Ovary (tissue), 10 donors: ENCODE measurements at places on chromosomes 4 and X.
A peak's percentile ranks its signal among the peaks of the same experiment; 100 is the strongest.

GRCh38 chr4:173051716-173052115 lies 116.9 kb upstream of the GALNT7 start:
- DNase-seq: no peak

- DNase-seq: no peak
Measured at GRCh38 chr4:2832309-2832980, 11.2 kb upstream of the ADD1 start.

DNA sequence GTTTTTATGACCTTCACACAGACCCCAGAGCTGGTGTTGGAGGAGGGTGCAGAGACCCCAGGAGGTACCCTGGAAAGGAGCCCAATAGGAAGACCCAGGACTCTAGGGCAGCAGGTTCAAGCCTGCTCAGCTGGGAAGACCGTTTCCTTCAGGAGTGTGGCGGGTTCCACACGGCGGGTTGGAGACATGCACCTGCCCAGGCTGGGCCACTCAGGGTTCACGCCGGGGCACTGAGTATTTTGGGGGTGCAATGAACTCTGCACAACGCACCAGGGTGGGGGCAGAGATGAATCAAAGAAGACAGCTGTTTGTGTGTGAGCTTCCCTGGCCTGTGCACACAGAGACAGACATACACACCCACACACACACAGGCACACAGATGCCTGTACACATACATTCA lies 52.5 kb upstream of the PPP2R3B start:
- no peak for DNase-seq

- DNase-seq: no peak
Measured at GRCh38 chr4:40980318-40980883, 230.6 kb downstream of the NSUN7 start.

DNA sequence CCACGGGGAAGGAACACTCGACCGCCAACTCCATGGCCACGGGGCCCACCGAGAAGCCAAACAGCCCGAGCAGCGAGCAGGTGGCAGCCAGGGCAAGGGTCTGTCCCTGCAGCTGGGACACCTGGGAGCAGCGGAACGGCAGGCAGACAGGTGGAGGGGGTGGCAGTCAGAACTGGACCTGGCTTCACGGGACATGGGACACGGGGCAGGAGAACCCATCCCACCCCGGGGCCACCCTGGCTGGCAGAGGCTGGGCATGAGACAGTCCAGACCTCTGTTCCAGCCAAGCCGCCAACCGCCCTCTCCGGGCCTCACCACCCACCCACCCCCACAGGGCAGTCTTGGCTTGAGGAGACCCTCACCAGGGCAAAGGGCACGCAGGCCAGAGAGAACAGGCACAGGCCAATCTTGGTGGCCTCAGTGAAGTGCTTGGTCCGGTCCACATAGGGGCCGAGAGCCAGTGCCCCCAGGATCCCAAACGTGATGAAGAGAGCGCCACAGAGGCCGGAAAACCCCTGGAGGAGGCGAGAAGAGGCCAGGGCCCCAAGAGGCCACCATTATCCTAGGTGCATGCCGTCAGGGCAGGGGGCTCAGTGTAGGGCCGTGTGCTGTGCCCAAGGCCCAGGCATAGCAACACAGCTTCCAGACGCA lies 5.6 kb downstream of the SLC49A3 start:
- DNase-seq: no peak

DNA sequence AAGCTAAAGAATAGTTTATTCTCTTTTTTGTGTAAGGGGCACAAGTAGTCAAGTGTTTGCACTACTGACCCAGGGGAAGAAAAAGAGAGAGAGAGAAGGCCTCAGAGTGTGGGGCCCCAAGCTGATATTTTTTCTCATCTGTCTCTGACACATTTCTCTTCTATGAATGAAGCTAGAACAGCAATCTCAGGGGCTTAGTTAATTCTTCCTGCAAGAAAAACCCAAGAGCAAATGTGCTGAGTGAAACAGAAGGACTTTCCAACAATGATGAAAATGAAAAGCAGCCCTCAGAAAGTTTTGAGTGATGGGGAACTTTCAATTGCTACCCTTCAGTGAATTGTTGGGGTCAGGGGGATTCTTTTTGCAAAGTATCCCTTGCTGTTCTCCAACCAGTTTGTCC lies 9.2 kb upstream of the MSN start:
- DNase-seq: no peak

DNA sequence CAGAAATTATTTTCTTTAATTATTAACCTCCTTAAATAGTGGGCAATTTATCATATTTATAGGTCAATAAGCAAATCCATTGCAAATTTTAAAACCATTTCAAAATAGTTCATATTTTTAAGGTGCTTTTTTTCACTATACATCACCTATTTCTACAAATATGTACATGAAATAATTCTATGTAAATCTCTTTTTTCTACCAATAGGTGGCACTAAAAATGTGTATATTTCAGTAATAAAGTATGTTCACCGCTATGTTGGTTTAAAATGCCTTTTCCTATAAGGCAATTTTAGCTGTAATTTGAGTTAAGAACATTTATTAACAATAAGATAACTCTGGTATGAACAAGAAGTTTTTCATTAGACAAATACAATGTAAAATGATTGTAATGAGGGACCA lies 672.2 kb downstream of the KCTD8 start:
- DNase-seq: no peak

DNA sequence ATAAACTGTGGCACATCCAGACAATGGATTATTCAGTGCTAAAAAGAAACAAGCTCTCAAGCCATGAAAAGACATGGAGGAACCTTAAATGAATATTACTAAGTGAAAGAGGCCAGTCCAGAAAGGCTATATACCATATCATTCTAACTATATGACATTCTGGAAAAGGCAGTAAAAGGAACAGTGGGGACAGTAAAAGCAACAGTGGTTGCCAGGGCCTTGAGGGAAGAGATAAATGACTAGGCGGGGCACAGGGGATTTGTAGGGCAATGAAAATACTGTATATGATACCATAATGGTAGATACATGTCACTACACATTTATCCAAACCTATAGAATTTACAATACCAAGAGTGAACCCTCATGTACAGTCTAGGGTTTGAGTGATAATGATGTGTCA lies 115.3 kb downstream of the ATP8A1 start:
- no peak for DNase-seq

DNA sequence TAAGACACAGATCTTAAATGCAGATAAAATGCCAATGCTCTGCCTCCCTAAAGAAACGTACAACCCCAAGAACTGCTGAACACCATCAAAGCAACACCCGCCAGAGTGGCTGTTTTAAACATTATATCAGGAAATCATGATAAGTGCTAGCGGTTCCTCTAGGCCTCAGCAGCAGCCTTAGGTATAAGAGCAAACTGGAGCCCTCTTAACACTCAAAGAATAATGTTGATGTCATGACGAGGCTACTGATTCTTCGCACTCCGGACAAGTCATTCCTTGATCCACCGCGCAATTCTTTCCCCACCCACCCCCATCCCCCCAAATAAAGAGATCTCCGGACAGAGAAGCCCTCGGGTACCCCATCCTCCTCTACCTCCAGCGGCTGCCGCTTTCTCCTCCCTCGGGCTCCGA lies 507 bp downstream of the LIN54 start:
- DNase-seq: no peak

DNA sequence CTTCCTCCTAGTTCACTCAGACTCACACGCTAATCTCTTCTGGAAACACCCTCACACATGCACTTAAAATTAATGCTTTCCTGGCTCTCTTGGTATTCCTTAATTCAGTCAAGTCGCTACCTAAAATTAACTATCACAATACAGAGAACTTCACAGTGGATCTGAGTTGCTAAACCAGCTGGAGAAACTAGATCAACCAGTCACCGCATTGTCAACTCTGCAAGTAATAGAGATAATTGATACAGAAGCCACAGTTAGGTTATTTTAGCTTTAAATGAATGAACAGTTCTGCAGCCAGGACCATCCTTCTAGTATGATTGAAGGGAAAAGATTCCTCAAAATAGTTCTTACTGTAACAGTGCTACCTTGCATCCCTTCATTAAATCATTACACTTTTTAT lies 6.0 kb upstream of the TBC1D9 start:
- no peak for DNase-seq

DNA sequence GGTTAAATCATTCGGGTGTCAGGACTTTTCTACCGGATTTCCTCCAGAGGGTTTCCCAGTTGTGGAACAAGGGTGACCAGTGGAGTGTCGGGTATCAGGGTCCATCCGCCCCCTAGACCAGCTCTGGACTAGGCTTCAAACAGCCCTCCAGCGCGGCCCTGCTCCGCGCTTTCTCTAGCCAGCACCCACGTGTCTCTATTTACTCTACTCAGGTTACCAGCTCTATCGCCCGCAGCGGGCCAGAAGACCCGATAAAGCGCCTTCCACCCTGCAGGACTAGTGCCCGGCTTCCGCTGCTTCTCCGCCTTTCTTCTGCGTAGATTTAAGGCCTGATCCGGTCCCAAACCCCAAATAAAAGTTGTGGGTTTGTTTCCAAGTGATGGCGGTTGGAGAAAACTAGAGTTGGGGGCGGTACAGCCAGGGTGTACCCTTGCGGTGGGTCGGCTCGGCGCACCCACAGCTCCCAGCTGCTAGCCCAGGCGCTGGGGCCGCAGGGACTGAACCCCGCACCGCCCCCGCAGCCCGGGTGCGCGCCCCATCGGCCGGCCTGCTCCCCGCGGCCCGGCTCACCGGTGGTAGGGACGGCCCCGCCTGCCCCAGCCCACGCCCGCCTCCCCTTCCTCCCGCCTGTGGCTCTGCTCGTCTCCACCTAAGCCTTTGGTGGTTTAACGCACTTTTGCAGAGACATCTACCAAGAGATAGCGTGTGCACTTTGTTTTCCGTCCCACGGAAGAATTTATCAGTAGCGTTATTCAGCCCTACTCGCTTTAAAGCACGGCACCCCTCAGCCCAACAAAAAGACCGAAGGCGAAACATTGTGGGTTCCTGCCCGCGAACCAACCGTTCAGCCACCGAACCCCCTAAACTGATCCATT lies 2.1 kb downstream of the LEF1 start:
- DNase-seq: no peak

- DNase-seq: peak; percentile 22
Measured at GRCh38 chr4:173252024-173252935, 81.9 kb downstream of the HMGB2 start.

DNA sequence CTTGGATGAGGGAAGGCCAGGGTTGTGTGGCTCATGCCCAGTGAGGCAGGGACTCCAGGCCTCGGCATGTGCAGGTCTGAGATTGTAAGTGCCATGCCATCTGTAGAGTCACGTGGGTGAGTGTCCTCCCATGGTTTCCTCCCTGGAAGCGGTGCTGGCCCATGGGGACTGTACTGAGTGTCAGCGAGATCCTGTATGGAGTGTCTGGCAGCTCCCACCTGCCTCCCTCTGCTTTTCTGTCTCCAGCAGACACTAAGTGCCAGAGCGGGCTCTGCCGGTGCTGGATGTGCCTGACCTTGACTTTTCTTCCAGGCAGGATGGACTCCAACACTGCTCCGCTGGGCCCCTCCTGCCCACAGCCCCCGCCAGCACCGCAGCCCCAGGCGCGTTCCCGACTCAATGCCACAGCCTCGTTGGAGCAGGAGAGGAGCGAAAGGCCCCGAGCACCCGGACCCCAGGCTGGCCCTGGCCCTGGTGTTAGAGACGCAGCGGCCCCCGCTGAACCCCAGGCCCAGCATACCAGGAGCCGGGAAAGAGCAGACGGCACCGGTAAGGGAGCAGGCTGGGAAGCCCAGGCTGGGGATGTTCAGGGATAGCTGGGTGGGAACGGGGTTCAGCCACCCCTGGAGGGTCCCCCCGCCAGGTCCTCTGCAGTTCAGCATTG lies 7.6 kb downstream of the WFS1 start:
- peak; percentile 79 for DNase-seq

DNA sequence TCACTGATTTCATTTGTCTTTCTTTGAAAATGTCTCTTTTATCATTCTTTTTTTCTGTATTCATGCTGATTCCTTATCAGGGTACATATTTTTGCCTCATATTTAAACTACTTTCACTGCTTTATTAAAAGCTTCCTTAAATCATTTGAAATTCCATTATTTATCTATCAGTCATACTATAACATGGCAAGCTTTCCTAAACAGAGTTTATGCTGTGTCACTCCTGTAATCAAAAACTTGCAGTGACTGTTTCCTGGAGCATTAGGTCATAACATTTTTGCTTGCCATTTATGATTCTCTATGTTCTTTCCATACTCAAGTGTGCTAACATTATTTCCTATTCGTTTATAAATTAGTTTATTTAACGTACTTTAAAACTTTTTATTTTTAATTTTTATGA lies 203.7 kb downstream of the BMPR1B start:
- DNase-seq: no peak

DNA sequence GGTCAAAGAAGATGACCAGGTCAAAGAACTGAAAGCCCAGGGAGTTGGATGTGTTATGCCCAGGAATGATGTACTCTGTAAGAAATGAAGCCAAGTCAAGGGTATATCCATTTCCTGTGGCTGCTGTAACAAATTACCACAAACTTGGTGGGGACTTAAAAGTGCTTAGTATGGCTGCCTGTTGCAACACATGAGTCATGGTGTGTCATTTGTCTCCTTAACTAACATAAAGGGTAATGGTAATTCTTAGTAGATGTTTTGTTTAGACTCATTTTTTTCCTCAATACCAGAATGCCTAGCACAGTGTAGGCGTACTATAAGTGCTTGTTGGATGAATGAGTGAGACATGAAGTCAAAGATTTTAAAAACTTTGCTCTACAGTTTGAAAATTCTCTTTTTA lies 45.7 kb downstream of the SYTL5 start:
- no peak for DNase-seq

- no peak for DNase-seq
Measured at GRCh38 chrX:135095715-135096114, 24.6 kb downstream of the ETDB start.

DNA sequence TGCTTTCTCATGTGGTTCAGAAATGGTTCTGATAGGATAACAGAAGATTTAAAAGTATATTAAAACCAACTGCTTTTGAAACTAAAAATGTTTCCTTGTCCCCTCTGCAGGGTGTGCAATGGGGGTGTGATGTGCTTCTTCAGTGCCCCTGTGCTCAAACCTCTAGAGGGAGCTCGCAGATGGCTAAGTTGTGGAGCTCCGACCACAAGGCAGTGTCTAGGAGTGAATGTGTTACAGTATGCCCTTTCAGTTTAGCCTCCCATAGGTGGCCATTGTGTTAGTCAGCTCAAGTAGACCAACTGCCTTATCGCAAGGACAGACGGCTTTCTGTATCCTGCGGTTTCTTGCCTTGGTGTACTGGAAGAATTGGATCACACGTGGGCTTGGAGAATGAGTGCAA lies 130.5 kb downstream of the TENT5D start:
- no peak for DNase-seq

GRCh38 chrX:149205937-149206336 lies 299.2 kb downstream of the IDS start:
- DNase-seq: no peak

- DNase-seq: no peak
Measured at GRCh38 chrX:47683829-47684205, 24.8 kb upstream of the UXT start.

DNA sequence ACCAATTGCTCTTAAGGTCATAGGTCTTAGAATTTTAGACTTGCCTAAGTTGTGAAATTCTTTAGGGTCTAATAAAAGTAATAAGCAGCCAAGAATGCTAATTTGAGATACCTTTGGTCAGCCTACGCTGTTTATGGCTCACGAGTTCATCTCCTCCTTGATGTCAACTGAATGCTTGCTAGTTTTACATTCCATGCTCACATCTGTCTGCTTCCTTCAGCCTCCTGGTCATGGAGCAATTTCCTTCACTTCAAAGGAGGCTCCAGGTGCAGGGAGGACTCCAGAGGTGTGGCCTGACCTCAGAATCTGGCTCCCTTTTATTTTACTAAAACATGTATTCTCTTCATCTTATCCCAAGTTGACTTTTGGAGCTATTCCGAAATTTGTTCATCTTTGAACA lies 23.3 kb upstream of the LNX1 start:
- no peak for DNase-seq

GRCh38 chrX:107227780-107228485 lies 21.5 kb downstream of the DNAAF6 start:
- no peak for DNase-seq

GRCh38 chr4:138677212-138677611 lies 338.4 kb upstream of the NOCT start:
- DNase-seq: no peak
